Mesenteric fat pad (tissue), 1 donor: ENCODE measurements at places on chromosomes 12 and 14. TPM values are rescaled to one million over a fixed set of nuclear protein-coding genes. Genes with fewer than 3 reads are reported as not detected.

The ZNF891 gene
- total RNA-seq, result 1.8 TPM

The TMEM63C gene
- 0.51 TPM for total RNA-seq

The TAS2R50 gene
- 2.0 TPM for total RNA-seq

The TMEM116 gene
- 6.0 TPM for total RNA-seq
